ENCODE measurements at places on chromosomes 6 and 20. TPM values are rescaled to one million over a fixed set of nuclear protein-coding genes. Genes with fewer than 3 reads are reported as not detected.

The CCN5 gene
- total RNA-seq = not detected

DNA sequence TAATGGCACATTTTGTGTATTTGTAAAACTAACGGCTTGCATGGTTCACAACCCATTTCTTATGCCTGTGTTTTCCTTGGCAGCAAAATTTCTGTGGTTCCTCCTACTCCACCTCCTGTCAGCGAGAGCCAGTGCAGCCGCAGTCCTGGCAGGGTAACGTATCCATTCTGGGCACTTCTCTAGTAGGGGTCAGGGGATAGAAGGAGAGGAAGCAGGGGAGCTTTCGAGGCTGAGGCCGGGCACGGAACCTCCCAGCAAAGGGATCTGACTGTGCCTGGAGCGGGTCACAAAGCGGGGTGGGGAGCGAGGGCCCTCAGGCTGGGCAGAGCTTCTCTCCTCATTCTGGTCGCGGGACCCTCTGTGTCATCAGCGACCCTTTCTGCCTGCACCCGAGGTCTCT, 58.4 kb downstream of the SYTL3 start:
- DNase-seq = no peak
- H3K27me3 ChIP-seq = no peaks in the 10 kb centered on the region
- H3K4me1 ChIP-seq = peaks cover 30% of the 10 kb centered on the region
- H3K27ac ChIP-seq = no peak overlapping the region
- H3K4me3 ChIP-seq = no peak overlapping the region
- no peaks in the 10 kb centered on the region for H3K36me3 ChIP-seq

- H3K27me3 ChIP-seq = peaks cover 3% of the 10 kb centered on the region
- DNase-seq = no peak
- H3K27ac ChIP-seq = no peak overlapping the region
- H3K36me3 ChIP-seq = no peaks in the 10 kb centered on the region
- no peak overlapping the region for H3K4me3 ChIP-seq
Measured at GRCh38 chr6:44498436-44498835, 110.9 kb downstream of the CDC5L start.

The VARS1 gene
- total RNA-seq = 52.3 TPM

The ABHD16B gene
- total RNA-seq = not detected

- H3K4me3 ChIP-seq = no peak overlapping the region
- H3K36me3 ChIP-seq = no peaks in the 10 kb centered on the region
- H3K27me3 ChIP-seq = no peaks in the 10 kb centered on the region
- no peak for DNase-seq
- H3K27ac ChIP-seq = no peak overlapping the region
Measured at GRCh38 chr6:139877828-139878405, 503.5 kb upstream of the CITED2 start.

The MCM9 gene
- 51.0 TPM for total RNA-seq

The GPLD1 gene
- total RNA-seq = 6.2 TPM

The POFUT1 gene
- 18.1 TPM for total RNA-seq

The PXDC1 gene
- 18.9 TPM for total RNA-seq

- no peak for DNase-seq
- H3K4me1 ChIP-seq = no peaks in the 10 kb centered on the region
- no peak overlapping the region for H3K27ac ChIP-seq
- no peak overlapping the region for H3K4me3 ChIP-seq
- no peaks in the 10 kb centered on the region for H3K27me3 ChIP-seq
Measured at GRCh38 chr6:65191471-65191870, 515.6 kb downstream of the EYS start.

- DNase-seq = no peak
- no peaks in the 10 kb centered on the region for H3K27me3 ChIP-seq
- H3K36me3 ChIP-seq = no peaks in the 10 kb centered on the region
Measured at GRCh38 chr6:118581489-118581959, 33.4 kb downstream of the PLN start.

Data from B cell (primary cell).